Activated naive CD8-positive, alpha-beta T cell treated with anti-CD3 and anti-CD28 coated beads, Interleukin-2, amount 50 U/mL, for 16 hours (primary cell): ENCODE measurements at places on chromosomes 3 and 15.
A peak's percentile ranks its signal among the peaks of the same experiment; 100 is the strongest.

- DNase-seq = no peak
Observed at GRCh38 chr3:83065851-83066460, 1304.5 kb upstream of the GBE1 start.

DNA sequence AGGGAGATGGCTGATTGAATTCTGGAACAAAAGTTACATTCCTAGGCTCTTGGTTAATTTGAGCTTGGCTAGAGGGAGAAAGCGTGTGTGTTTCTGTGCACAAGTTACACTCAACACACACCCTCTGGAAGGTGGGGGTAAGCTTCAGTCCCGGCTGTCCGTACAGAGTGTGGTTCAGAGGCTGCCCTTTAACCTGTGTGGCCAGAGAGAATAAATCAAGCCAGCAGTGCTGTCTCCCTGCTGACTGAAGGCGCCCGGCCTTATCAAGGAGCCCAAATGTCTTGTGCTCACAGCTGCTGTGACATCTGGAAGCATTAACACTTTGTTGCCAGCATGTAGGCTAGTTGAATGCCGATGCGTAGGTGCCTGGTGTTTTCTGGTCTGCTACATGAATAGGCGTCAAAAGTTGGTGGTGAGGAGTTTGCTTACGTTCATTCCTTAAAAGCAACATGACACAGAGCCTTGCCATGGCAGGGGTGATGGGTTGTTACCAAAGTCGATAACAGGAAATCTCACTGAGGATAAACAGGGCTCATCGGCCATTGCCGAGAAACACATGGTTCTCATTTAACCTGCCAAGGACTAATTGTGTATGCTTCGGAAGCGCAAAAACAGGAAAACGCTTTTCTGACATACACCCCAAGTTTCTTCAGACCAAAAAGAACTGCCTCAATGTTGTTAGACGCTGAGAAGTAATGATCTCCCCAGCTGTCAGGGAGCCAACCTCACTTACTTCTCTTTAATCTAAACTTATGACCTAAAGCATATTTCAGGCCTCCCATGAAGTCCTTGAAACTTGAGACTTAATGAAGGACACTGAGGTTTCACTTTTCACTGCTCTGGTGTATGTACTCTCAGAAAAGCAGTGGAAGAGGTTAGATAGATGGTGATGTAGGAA, 95.8 kb upstream of the CTDSPL start:
- DNase-seq = no peak

DNA sequence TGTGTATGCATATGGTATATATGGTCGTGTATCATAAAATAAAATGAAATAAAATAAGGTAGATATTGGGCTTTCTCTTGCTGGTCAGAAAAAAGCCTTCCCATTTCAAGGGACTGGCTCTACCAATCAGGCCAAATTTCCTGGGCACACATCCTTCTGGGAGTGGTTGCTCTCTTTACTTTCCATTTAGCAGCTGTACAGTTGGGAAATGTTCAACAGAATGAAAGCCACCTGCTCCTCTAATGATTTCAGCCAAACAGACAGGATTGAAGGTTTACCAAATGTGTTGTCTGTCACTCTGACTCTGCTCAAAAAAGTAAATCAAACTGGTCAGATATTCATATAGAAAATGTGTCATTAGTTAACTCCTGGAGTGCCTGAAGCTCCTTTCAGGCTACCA, 380.4 kb downstream of the ROBO2 start:
- no peak for DNase-seq

DNA sequence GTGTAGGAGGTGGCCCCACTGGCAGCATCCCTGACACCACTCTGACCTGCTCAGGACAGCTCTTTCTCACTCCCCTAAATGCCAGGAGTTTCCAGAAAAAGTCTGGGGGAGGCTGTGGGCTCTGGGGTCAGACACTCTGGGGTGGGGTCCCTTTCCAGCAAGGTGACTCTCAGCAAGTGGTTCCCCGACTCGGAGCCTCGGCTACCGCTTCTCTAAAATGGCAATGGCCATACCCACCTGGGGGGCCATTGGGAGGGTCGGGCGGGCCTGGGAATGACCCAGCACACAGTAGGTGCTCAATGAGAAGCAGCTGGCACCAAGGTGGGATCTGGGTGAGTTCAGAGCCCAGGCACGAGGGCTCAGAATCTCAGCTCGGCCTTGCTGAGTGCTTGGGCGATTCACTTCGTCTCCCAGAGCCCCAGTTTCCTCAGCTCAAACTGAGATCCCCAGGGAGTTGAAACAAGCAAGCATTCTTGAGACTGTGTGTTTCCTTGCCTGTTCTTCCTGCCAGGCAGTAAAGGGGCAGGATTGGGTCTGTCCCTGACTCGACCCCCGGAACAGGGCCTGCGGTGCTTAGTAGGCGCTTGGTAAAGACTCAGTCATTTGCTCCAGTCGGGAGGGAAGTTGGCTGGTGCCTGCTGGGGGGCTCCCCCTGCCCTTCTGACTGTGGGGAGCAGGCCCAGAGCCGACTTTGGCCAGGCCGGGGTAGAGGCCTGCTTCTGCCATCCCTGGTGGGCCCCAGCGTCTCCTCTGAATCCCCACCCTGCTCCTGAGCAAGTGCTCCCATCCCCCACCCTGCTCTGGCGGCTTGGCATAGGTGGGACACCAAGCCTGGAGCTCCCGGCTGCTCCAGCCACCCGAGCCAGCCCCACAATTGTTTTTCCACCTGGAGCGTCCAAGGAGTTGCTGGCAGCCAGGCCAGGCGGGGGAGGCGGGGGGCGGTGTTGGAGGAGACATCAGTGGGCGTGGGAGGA, 32.9 kb upstream of the FBLN2 start:
- DNase-seq = no peak

DNA sequence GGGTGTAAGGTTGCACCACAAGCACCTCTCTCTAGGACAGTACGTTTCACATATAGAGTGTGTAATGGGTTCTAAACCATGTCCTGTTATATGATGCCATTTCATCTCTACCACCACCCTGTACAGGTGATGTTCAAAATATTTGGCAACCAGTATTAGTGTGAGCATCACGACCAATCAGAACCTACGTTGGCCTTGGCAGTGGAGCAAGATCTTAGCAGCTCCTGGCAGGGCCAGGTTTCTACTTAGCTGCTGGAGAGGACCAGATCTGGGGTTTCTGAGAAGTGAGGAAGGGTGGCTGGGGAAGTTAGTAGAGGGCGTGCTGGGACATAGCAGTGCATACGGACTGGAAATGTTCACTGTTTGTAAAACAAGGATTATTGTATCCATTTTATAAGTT, 23.1 kb upstream of the MITF start:
- DNase-seq = no peak

DNA sequence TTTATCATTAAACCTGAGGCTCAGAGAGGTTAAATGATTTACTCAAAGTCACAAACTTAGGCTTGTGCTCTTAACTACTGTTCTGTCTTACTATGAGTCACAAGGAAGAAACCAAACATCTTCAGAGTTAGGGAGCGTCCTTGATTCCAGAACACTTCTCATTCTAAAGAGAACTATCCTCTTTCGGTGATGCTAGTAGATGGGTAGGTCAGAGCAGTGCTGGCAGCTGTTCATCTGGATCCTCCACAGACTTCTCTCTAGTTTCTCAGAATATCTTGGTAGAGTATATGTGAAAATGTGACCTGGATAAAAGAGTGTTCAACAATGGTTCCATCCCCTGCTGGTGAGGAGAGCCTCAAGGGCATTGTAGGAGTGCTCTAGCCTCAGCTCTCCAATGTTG, 3.3 kb downstream of the ARL6IP5 start:
- no peak for DNase-seq

DNA sequence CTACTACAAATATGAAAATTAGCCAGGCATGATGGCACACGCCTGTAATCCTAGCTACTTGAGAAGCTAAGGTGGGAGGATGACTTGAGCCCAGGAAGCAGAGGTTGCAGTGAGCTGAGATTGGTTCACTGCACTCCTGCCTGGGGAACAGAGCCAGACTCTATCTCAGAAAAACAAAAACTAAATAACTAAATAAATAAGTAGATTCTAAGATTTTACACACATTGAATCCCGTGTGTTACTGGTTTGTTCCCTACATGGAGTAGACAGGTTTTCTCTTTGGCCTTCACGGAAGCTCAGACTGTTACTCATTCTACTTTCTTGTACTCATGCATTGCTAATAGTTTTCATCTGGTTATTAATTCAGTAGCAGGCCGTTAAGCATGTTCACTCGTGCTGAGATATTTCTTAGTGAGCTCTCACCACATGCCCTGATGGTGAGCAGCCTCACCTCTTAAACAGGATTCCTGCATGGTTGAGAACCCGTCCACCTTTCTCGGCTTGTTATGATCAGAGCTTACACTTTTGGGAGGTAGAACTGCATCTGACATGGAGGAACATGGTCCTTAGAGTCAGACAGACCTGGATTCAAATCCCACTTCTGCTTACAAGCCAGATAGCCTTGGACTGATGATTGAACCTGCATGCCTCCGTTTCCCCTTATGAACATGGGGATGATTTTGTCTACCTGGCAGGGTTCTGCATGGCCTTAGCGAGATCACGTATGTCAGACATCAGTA, 49.1 kb downstream of the CMTM7 start:
- no peak for DNase-seq

DNA sequence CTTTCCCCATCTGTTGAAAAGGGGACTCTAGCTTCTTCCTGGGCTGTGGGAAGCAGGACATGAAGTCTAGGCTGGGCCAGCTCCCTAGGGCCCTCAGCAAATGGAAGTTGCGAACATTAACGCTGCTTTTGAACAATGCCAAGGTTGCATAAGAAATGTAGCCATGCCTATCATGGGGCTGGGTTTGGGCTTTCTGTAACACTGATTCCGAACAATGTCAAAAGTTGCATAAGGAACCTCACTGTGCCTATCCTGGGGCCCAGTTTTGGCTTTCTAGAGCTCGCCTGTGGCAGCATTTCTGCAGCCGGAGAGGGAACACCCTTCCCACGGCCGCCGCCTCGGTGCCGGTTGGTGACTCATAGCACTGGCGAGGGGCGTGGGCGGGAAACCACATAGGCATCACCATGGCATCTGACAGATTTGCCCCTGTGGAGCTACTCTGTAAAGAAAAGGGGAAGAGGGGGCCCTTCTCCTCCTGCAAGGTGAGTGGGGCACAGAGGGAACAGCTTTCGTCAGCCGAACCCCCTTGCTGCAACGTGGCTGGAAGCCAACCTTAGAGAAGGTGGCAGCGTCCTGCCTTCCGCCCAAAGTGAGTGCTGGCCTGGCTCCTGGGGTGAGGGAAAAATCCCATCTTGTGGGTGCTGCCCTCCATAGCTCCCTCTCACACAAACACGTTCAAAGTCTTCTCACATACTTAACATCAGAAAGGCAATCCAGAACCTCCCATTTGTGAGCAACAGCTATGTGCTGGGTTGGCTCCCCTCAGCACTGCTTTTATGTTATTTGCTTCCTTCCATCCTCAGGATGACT, 46.6 kb upstream of the ATP2B2 start:
- DNase-seq = peak; percentile 62

GRCh38 chr15:42070976-42071350, 23.4 kb downstream of the PLA2G4D start:
- DNase-seq = no peak

- no peak for DNase-seq
Observed at GRCh38 chr15:75232826-75233503, 25.2 kb upstream of the GOLGA6C start.
